ENCODE measurements at places on chromosomes 12 and 14.

- DNase-seq = no peak
- H3K4me3 ChIP-seq = no peak overlapping the region
- no peaks in the 10 kb centered on the region for H3K4me1 ChIP-seq
- H3K27me3 ChIP-seq = no peaks in the 10 kb centered on the region
Observed at GRCh38 chr14:29712601-29713000, 215.0 kb downstream of the PRKD1 start.

DNA sequence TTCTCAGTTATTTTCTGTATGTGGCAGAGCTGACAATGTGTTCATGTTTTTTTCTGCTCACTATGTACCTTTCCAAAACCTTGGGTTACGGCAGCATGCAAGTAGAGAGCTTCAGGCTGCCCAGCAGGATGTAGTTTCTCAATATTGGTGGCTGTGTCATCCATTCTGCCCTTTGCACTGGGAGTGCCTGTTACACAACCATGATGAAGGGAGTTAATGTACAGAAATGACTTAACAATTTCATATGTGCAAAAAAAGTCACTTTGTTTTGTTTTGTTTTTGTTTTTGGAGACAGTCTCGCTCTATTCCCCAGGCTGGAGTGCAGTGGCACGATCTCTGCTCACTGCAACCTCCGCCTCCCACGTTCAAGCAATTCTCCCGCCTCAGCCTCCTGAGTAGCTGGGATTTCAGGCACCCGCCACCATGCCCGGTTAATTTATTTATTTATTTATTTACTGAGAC lies 6.1 kb upstream of the CNIH1 start:
- no peak overlapping the region for H3K4me3 ChIP-seq
- no peaks in the 10 kb centered on the region for H3K27me3 ChIP-seq
- no peaks in the 10 kb centered on the region for H3K36me3 ChIP-seq
- H3K27ac ChIP-seq = no peak overlapping the region
- peaks cover 6% of the 10 kb centered on the region for H3K4me1 ChIP-seq
- no peak for DNase-seq

- no peak overlapping the region for H3K4me3 ChIP-seq
- H3K4me1 ChIP-seq = no peaks in the 10 kb centered on the region
- no peaks in the 10 kb centered on the region for H3K27me3 ChIP-seq
- no peak for DNase-seq
- H3K36me3 ChIP-seq = no peaks in the 10 kb centered on the region
- no peak overlapping the region for H3K27ac ChIP-seq
Observed at GRCh38 chr12:59155448-59155847, 235.1 kb upstream of the LRIG3 start.

GRCh38 chr12:6929466-6930452 lies 2.0 kb downstream of the ATN1 start:
- H3K27ac ChIP-seq = no peak overlapping the region
- DNase-seq = no peak
- H3K4me1 ChIP-seq = peaks cover 28% of the 10 kb centered on the region
- H3K4me3 ChIP-seq = peak overlapping the region; percentile 88
- H3K27me3 ChIP-seq = no peaks in the 10 kb centered on the region
- H3K36me3 ChIP-seq = peaks cover 12% of the 10 kb centered on the region

- peaks cover 7% of the 10 kb centered on the region for H3K27me3 ChIP-seq
- no peaks in the 10 kb centered on the region for H3K4me1 ChIP-seq
- DNase-seq = peak; percentile 54
- H3K27ac ChIP-seq = no peak overlapping the region
- H3K4me3 ChIP-seq = no peak overlapping the region
Observed at GRCh38 chr12:69639400-69640016, 28.8 kb upstream of the LRRC10 start.

DNA sequence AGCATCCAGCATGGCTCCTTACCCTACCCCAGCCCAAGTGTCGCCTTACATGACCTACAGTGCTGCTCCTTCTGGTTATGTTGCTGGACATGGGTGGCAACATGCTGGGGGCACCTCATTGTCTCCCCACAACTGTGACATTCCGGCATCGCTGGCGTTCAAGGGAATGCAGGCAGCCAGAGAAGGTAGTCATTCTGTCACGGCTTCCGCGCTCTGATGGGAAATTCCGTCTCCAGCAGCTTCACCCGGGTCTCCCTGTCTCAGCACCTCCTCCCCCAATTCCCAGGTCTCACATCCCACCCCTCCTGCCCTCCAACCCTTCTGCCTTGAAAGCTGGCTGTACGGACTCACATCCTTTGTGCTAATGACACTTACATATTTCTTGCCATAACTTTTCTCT lies 14.6 kb downstream of the PAX9 start:
- no peak overlapping the region for H3K27ac ChIP-seq
- no peaks in the 10 kb centered on the region for H3K36me3 ChIP-seq
- H3K4me1 ChIP-seq = peaks cover 2% of the 10 kb centered on the region
- H3K4me3 ChIP-seq = no peak overlapping the region
- no peak for DNase-seq

- H3K27me3 ChIP-seq = no peaks in the 10 kb centered on the region
- no peak overlapping the region for H3K4me3 ChIP-seq
- no peak for DNase-seq
- H3K4me1 ChIP-seq = no peaks in the 10 kb centered on the region
Observed at GRCh38 chr12:90207799-90208198, 499.2 kb upstream of the ATP2B1 start.

DNA sequence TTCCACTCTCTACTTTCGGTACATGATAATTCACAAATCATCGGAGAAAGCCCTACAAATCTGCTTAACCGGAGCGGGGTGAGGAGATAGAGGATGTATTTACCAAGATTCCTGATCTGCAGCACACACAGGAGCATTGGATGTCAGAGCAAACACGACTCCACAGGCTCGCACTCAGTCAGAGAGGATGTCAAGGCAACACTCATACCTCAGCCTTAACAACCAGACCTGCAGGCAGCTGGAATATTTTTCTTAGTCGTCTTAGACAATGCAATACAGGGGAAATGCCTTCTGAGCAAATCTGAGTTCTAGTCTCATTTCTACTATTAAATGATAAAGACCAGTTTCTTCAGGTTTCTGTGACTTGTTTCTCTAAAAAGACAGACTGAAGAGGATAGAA lies 159.3 kb upstream of the CPNE8 start:
- H3K27ac ChIP-seq = no peak overlapping the region
- H3K4me3 ChIP-seq = no peak overlapping the region
- H3K4me1 ChIP-seq = no peaks in the 10 kb centered on the region
- no peak for DNase-seq

DNA sequence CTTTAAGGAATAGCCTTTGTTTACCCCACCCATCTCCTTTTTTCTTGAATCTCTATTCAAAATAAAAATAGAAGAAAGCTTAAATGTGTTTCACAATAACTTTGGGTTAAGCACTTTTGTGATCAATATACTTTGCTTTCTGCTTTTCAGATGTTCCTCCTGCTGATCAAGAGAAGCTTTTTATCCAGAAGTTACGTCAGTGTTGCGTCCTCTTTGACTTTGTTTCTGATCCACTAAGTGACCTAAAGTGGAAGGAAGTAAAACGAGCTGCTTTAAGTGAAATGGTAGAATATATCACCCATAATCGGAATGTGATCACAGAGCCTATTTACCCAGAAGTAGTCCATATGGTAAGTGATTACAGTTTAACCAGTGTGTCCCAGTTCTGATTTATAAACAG lies 95.0 kb downstream of the PPP2R5C start:
- no peak overlapping the region for H3K4me3 ChIP-seq
- DNase-seq = no peak
- H3K4me1 ChIP-seq = no peaks in the 10 kb centered on the region

GRCh38 chr12:118689793-118690192 lies 291.5 kb upstream of the SRRM4 start:
- peaks cover 4% of the 10 kb centered on the region for H3K4me1 ChIP-seq
- no peaks in the 10 kb centered on the region for H3K27me3 ChIP-seq
- H3K36me3 ChIP-seq = no peaks in the 10 kb centered on the region
- no peak for DNase-seq
- no peak overlapping the region for H3K4me3 ChIP-seq

DNA sequence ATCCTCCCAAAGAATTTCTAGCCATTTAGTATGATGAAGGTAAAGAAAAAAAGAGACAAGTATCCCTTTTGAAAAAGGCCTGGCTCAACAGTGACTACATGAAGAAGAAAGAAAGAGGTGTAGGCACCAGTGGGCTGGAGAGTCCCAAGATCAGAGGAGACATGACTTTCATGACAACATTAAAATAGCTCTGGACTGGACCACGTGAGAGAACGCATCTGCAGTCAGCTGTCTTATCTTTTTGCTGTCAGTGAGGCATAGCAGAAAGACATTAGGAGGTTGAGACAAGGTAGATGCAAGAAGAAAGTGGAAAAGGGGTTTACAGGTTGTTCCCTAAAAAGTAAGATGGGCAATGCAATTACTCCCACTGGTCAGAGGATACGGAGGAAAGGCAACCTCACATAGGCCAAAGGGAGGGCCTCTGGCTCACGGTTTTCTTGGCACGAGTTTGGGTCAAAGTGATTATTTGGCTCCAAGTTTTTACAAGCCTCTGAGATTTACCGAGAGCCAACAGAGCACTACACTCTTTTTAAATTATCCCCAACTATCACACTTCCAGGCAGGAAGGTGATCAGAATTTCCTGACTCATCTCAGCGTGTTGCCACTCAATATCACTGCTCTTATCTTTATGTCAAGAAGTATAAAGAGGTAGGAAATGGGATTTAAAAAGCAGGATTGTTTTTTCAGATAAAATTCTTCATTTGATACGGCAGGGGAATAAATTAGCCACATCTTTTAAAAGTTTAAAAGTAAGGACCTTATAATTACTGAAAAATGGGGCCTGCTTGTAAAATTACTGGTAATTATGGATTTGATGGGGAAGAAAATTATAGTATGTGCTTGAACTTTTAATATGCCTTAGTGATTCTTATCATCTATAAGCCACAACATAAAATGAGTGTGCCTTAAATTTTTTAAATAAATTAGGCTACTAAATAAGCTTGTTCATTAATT lies 29.2 kb downstream of the TMTC1 start:
- peaks cover 4% of the 10 kb centered on the region for H3K36me3 ChIP-seq
- no peak for DNase-seq
- no peak overlapping the region for H3K27ac ChIP-seq

DNA sequence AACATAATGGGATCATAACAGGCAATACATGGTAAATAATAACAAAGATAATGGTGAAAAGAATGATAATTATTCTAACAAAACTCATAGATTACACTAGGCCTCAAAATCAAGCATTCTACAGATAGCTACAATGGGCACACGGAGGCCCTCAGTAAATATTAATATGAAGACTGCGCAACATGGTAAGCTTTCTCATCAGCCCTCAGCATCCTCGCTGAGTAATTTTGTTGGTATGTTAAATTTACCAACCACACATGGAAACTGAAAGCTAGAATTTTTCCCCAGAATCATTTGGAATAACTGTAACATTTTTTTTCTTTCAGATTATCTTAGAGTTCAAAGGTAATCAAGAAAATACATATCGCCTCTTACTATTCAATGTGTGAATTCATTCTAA lies 74.2 kb upstream of the PYGL start:
- no peak overlapping the region for H3K27ac ChIP-seq
- peaks cover 4% of the 10 kb centered on the region for H3K36me3 ChIP-seq
- no peaks in the 10 kb centered on the region for H3K4me1 ChIP-seq
- H3K27me3 ChIP-seq = no peaks in the 10 kb centered on the region
- H3K4me3 ChIP-seq = no peak overlapping the region
- no peak for DNase-seq
